ENCODE measurements at places on chromosomes 2 and 18.

GRCh38 chr2:237059155-237059875 is 26.4 kb upstream of the COPS8 start:
- no peak for DNase-seq
- H3K27me3 ChIP-seq, result no peaks in the 10 kb centered on the region
- peaks cover 4% of the 10 kb centered on the region for H3K4me1 ChIP-seq
- no peak overlapping the region for H3K4me3 ChIP-seq
- H3K27ac ChIP-seq, result no peak overlapping the region
- no peaks in the 10 kb centered on the region for H3K36me3 ChIP-seq

- H3K4me3 ChIP-seq, result no peak overlapping the region
- no peak for DNase-seq
- H3K27me3 ChIP-seq, result no peaks in the 10 kb centered on the region
- no peaks in the 10 kb centered on the region for H3K36me3 ChIP-seq
- H3K27ac ChIP-seq, result no peak overlapping the region
Observed at GRCh38 chr2:156505696-156506095, 69.5 kb downstream of the GPD2 start.

DNA sequence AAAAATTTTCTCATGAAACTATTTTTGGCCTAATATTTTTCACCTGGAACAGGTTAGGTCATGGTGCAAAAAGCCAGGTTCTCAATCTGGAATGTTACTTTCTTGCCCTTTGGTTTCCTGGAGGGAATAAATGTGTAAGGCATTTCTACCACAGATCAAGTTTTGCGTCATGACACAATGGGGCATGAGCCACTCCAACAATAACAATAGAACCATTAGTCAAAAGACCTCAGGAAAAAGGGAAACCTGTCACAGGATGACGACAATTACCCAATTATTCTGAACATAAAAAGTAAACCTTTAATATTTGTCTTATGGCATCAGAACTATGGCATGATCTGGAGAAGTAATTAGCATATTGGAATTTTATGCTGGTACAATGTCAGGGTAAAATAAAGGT is 88.2 kb upstream of the HNRNPA3 start:
- H3K36me3 ChIP-seq, result no peaks in the 10 kb centered on the region
- H3K4me3 ChIP-seq, result no peak overlapping the region
- DNase-seq, result no peak
- no peaks in the 10 kb centered on the region for H3K27me3 ChIP-seq

GRCh38 chr2:154978710-154979109 is 280.2 kb downstream of the KCNJ3 start:
- no peaks in the 10 kb centered on the region for H3K36me3 ChIP-seq
- DNase-seq, result no peak
- no peak overlapping the region for H3K27ac ChIP-seq
- no peak overlapping the region for H3K4me3 ChIP-seq
- H3K27me3 ChIP-seq, result no peaks in the 10 kb centered on the region
- no peaks in the 10 kb centered on the region for H3K4me1 ChIP-seq

GRCh38 chr18:23926571-23926970 is 88.0 kb upstream of the TTC39C start:
- peaks cover 2% of the 10 kb centered on the region for H3K36me3 ChIP-seq
- H3K4me1 ChIP-seq, result no peaks in the 10 kb centered on the region

GRCh38 chr2:44326548-44327264 is 34.6 kb downstream of the PREPL start:
- peaks cover 86% of the 10 kb centered on the region for H3K36me3 ChIP-seq
- H3K27me3 ChIP-seq, result no peaks in the 10 kb centered on the region
- no peak overlapping the region for H3K4me3 ChIP-seq
- no peaks in the 10 kb centered on the region for H3K4me1 ChIP-seq
- H3K27ac ChIP-seq, result no peak overlapping the region
- DNase-seq, result no peak

GRCh38 chr18:67954594-67954993 is 438.1 kb upstream of the DSEL start:
- DNase-seq, result no peak
- H3K36me3 ChIP-seq, result no peaks in the 10 kb centered on the region
- H3K27ac ChIP-seq, result no peak overlapping the region
- no peaks in the 10 kb centered on the region for H3K4me1 ChIP-seq
- H3K27me3 ChIP-seq, result no peaks in the 10 kb centered on the region

GRCh38 chr2:188919824-188920223 is 54.3 kb upstream of the COL3A1 start:
- H3K36me3 ChIP-seq, result no peaks in the 10 kb centered on the region
- no peak for DNase-seq
- no peaks in the 10 kb centered on the region for H3K27me3 ChIP-seq
